ENCODE measurements at places on chromosomes 6 and 20. TPM values are rescaled to one million over a fixed set of nuclear protein-coding genes. Genes with fewer than 3 reads are reported as not detected.
A peak's percentile ranks its signal among the peaks of the same experiment; 100 is the strongest.

The NRSN1 gene
- total RNA-seq = not detected

The SLPI gene
- total RNA-seq = 966 TPM

The C20orf204 gene
- total RNA-seq = 1.9 TPM

The TSBP1 gene
- total RNA-seq = not detected

- DNase-seq = peak; percentile 90
These were observed 18.3 kb downstream of the SLC16A10 start for GRCh38 chr6:111105578-111105977.

DNA sequence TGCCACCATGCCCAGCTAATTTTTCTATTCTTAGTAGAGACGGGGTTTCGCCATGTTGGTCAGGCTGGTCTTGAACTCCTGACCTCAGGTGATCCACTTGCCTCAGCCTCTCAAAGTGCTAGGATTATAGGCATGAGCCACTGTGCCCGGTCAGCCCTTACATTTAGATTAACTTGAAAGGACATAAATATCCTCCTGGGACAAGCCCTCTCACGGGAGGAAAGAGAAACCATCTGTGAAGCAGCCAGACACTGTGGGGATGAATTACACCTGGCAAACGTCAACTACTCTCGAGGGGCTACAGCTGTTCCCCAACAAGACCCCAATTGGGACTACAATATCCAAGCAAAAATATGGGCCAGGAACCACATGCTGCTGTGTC is 32.7 kb upstream of the SAMHD1 start:
- DNase-seq = no peak

DNA sequence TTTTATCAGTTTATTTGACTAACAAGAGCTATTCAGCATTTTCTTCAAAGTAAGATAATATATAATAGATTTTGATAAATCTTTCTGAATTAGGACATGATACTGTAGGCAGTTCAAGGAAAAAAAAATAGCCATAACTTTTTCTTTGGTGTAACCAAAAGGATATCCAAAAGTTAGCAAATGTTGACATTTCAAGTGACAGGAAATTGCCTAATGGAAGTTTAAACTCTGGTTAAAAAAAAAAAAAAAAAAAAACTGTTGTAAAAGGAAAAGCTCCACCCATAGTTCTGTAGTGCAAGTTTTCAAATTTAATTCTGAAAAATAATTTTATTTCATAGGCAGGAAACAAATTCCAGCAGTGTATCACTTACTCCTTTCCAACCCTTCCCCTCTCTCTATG is 18.8 kb downstream of the HEBP2 start:
- no peak for DNase-seq

DNA sequence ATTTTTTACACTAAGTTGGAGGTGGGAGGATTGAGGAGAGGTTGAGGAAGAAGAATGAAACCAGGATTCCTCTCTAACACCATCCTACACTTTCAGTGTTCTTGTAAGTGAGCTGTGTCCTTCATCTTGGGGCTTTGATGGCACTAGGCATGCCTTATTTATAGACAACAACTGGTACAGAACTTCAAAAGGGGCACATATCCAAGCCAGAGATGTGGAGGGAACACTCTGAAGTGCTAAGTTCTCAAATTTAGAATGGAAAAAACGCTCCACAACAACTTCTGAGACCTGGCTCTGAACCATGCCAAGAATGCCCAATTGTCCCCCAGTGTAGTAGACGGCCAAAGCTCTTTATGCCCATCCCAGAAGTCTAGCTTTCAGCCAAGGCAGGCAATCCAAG is 16.2 kb upstream of the PKHD1 start:
- DNase-seq = no peak
